ENCODE measurements at places on chromosomes 16 and 17. TPM values are rescaled to one million over a fixed set of nuclear protein-coding genes. Genes with fewer than 3 reads are reported as not detected.
A peak's percentile ranks its signal among the peaks of the same experiment; 100 is the strongest.

Gene CEMP1
- total RNA-seq = not detected

- DNase-seq = no peak
Measured at GRCh38 chr16:58727796-58728568, 6.1 kb downstream of the GOT2 start.

DNA sequence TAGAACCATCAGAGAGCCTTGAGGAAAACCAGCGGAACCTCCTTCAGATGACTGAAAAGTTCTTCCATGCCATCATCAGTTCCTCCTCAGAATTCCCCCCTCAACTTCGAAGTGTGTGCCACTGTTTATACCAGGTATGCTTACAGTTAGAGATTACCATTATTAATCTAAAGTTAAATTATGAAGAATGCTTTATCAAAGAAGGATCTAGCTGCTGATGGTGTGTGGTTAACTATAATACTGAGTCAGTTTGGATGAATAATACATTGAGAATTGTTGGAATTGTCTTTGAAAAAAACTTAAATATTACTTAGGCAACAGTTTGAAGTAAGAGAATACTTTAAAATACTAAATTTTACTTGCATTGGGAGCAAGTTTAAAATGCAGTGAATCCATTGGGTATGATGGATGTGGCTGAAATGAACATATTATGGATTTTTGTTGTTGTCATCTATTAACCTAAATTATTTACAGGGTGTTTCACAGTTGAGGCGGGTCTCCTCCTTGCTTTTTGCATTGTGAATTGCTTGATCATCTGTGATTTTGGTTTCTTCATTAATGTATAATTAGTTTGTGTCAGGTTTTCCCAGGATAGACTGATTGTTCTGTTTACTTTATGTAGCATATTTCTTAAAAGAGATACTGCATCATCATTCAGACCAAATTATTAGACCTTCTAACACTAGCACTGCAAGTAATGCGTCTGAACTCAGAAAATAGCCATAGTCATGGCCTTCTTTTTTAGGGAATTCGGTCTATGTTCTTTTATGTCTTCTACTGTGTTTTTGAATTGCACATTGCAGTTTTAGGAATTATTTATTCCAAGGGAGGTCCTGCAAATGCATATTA lies 47.8 kb downstream of the OMG start:
- no peak for DNase-seq

Gene MAPT
- total RNA-seq = 0.88 TPM

DNA sequence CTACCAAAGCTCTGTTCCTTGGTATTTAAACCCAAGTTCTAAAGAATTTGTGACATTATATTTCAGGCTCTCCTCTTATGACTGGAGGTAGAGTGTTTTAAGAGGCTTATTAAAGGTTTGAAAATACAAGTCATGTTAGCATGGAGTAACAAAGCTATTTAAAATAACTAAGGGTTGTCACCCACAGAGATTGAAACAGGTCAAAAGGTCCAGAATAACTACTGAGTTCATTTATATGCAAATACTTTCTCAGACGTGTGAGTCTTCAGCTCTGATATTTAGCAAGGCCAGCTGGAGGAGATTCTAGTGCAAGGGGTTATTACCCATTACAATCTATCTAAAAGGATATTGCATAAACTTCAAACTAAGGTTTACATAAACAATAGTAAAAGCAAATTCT lies 1538.8 kb upstream of the CDH8 start:
- no peak for DNase-seq

DNA sequence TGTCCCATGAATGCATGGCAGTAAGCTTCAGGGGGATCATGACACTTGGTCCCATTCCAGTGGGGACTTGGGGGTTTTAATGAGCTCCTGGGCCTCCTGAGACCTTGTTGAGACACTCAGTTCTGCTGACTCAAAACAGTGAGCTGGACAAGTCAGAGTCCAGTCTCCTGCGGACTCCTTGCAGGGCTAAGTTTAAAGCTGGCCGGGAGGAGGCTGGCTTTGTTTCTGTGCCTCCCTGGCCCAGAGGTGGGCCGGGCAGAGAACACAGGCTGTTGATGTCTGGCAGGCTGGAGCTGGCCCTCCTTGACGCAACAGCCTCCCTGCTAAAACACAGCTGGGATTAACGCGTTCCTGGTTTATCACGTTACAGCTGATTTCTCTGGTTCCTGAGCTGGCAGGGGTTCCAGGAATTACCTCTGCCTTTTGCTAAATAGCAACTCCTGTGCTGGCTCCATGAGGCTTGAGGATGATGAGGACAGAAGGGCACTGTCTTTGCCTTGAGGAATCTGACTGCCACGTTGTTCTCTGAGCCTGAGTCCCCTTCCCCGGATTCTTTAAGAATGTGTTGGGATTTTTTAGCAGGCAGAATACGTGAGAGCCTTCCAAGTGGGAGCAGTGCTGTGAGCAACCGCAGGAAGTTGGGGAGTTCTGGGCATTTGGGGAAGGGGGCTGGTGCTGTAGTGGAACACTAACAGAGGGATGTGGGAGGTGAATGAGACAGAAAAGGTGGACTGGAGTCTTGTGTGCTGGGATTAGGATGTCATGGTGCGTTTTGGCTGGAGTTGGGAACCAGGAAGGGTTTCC lies 2.0 kb downstream of the GPT2 start:
- DNase-seq = no peak

Gene OR4D1
- total RNA-seq = 0.22 TPM

DNA sequence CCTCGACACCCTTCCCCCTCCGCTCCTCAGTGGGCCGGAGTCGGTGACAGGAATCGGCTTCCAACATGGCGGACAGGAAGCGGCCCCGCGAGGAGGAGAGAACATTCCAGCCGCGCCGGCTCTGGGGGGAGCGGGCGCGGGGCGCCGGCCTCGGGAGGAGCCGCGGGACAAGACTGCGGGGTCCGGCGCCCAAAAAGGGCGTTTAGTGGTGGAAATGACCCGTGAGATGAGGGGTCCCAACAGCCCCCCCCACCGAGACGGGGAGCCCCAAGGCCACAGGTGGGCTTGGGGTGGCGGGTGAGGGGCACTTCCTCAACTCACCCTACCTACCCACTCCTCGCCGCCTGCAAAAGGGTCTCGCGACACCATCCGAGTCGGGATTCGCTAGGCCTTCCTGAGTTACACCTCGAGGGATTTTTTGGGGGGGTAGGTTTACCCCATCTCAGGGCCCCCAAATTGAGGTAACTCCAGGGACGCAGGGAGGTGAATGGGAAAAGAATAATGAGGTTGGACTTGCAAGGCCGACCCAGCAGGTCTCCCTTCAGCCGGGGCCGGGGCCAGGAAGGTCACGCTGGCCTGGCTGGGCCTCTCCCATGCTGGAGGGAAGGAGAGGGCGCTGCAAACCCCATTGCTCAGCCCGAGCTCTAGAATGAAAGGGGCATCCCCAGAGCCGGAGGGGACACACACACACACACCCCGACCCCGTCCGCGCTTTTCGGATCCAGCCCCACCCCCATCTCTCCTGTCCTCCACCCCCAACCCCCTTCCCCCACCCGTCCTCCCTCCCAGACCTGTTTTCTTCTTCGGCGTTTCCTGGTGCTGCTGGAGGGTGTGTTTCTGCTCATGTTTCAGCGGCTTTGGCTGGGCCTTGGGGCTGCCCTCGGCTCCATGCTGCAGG lies 707 bp downstream of the NUFIP2 start:
- peak; percentile 68 for DNase-seq

Gene RCVRN
- not detected for total RNA-seq

GRCh38 chr16:24978370-24978914 lies 36.7 kb downstream of the ARHGAP17 start:
- DNase-seq = no peak

Data from activated naive CD8-positive, alpha-beta T cell treated with anti-CD3 and anti-CD28 coated beads for 36 hours (primary cell).